Activated effector memory CD4-positive, alpha-beta T cell treated with anti-CD3 and anti-CD28 coated beads, Interleukin-2, amount 50 U/mL, for 16 hours (primary cell): ENCODE measurements at places on chromosomes 2 and 18.

DNA sequence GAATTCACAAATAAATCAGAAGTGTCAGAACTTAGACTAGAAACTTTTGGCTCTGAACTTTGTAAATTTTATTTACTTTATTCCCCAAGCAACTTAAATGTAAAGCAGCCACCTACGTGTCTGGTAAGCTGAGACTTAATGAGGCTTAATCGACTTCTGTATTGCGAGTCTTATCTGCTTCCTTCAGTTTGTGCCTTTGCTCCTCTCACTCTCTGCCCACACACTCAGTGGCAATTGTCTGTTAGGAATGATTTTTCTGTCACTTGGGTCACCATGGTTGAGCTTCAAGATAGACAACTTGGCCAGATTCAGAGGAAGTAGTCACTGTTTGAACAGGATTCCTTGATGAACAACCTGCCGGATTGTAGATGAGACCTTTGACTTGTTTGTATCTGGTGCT lies 691.4 kb upstream of the FSHR start:
- DNase-seq = no peak

DNA sequence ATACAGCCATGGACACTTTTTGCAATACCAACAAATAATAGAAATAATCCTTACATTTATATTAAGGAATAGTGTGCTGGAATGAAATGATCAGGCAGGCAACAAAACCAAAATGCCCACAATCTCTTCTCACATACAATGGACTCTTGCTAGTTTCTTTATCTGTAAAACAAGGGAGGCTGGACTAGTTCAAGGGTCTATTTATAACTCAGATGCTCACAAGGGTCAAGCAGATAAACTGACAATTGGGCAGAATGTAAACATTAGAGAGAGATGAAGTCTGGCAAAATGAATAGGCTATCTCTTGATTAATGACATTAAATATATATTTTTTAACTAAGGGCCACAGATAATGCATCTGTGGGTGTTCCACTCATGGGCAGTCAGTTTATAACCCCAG lies 11.4 kb downstream of the PPIL3 start:
- no peak for DNase-seq

DNA sequence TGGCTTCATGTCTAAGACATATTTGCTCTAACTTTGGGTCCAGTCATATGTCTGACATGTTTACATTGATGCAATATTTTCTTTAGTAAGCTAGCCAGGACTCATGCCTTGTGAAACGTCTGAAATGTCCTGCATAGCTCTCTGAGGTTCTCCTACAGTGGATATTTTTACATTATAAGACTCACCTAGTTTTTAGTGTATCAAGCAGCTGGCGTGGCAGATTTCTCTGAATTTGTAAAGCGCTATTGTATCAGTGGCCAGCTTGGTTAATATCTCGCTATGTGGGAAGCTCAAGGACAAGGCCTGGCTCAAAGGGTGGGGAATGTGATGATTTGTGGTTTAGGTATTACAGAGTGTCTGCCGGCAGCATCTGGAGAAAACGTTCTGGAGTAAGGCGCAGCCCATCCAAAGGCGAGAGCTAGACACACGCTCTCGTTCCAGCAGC lies 164.3 kb downstream of the LTBP1 start:
- no peak for DNase-seq

DNA sequence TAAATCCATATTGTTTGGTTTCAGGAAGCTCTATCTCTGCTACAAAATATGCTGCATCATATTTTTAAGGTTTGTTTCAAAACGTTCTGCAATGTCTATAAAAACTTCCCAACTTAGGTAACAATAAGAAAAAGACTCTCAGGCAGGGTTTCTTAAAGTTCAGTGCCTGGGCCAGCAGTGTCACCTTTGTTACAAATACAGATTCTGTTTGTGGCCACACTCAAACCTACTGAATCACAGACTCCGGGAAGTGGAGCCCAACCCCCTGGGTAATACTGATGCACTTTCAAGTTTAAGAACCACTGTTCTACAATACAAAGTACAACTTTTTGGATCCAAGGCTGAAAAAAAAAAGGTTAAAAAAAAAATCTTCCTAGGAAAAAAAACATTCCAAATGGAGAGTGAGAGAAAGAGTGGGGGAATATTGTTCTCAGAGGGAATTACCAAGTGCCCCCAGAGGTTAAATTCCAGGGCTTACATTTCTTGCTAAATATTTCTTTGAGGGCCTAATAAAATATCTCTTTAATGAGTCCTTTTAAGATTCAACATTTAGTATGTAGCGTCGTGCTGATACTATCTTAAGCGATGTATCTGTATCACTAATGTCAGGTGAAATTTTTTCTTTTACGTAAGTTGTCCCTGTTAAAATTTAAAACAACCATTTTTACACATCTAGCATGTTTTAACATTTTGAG lies 476.7 kb downstream of the TXNL1 start:
- DNase-seq = no peak

- no peak for DNase-seq
Measured at GRCh38 chr2:131425231-131425941, 50.5 kb upstream of the TUBA3D start.

DNA sequence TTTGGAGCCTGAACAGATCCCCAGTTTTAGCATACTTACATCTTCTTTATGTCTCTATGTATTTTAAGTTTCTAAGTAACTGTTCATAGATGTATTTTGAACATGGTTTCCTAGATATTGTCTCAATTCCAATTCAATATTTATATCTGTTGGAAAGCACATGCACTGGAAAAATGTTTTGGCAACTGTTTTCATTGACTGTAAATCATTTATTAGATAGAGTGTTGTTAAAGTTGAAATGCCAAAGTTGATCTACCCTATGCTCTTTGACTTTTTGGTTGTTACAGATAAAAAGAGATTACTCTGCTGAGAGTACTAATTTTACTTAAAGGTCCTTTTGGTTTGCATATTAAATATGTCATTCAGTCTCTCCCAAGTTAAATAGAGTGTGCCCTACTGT lies 345.0 kb upstream of the NRP2 start:
- DNase-seq = no peak

- no peak for DNase-seq
Measured at GRCh38 chr2:43885132-43885632, 46.4 kb downstream of the ABCG8 start.

GRCh38 chr2:61229936-61230335 lies 67.9 kb downstream of the C2orf74 start:
- DNase-seq = no peak

DNA sequence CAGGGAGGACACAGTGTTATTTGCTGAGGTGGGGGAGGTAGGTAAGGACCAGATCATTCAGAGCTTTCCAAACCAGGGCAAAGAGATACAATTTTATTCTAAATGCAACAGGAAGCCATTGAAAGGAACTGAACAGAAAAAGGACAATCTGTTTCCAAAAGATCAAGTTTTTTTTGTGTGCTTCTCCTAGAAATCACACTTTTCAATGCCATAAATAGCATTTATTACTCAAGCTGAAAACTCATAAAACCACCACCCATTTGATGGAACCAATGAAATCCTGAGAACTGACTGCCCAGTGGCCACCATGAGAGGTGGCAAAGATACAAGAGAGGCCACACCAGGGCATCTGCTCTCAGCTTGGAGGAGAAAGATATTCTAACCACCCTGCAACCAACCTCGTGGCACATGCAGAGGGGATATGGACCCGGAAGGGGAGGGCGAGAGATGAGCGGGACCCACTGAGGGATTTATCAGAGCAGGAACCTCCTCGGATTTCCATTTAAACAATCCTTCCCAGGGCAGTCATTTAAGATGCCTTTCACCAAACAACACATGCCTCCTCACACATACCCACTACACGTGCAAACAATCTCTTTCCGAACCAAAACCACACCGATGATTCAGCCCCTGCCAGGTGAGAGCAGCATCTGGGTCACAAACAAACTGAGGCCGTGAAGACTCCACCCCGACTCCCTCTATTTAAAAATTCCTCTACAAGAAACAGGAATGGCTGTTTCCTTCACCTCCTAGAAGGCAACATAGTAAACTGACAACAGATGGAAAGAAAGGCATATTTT lies 8.8 kb downstream of the CYB5A start:
- DNase-seq = no peak

DNA sequence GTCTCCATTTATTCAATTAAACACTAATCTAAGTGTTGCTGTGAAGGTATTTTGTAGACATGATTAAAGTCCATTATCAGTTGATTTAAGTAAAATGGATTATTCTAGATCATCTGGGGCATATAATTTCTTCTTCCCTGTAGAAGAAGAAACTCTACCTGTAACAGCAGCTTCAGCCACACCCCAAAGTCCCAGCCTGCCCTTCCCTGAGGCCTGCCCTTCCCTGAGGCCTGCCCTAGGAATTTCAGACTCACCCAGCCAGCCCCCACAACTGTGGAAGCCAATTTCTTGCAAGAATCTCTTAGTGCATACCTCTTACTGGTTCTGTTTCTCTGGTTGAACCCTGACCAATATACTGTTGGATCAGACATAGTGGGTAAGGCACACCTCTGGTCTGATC lies 13.4 kb upstream of the LAPTM4A start:
- DNase-seq = no peak

DNA sequence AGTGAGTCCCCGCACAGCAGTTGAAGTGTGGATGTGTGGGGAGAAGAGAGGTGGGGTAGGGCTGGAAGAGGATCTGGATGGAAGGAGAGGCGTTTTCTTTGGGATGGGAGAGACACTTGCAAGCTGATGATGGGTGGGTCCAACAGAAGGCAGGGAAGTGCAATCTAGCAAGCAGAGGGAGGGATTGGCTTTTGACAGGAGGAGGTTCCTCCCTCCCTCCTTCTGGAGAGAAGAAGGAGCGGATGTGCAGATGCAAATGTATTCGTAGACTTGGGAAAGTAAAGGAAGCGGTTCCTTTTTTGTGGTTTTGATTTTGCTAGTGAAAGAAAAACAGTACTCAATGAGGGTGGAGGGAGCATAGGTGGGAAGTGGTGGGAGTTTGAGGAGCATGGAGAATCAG lies 48.9 kb downstream of the LAMA3 start:
- DNase-seq = no peak

DNA sequence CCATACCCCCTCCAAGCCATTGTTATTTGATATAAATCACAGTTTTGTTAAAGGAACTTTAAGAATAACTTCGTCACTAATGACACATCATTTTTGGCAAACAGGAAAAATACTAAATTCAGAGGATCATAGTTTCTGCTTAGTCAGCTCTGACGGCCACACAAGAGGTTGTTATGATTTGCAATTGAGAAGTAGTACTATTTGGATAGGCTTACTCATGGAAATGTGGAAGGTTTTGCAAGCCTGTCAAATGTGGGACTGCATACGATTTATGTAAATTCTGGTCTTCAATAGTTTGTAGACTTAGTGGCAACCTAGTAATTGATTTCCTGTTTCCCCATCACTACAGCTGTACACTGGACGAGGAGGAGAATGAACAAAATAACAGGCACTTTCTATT lies 108.1 kb downstream of the ARHGEF33 start:
- no peak for DNase-seq

GRCh38 chr18:63823516-63824219 lies 48.5 kb downstream of the SERPINB7 start:
- DNase-seq = peak; percentile 72

- no peak for DNase-seq
Measured at GRCh38 chr2:173713904-173714555, 251.1 kb downstream of the SP3 start.

DNA sequence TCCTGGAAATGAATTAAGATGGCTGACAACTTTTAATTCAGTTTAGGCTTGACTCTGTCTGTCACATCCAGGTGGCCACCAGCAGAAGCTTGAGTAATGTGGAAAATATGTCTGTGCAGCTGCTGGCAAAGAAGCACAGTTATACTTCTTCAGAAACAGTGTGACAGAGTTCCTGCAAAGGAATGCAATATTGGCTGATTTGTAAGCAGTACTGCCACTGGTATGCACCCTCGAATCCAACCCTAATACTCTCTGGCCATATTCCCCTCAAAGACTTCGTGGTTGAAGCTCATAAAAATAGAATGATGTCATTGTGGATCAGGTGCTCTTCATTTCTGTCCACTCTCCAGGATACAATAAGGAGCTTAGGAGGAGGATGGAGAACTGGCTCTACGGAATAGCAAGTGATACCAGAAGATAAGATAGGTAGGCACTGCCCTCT lies 86.2 kb downstream of the METTL8 start:
- no peak for DNase-seq

DNA sequence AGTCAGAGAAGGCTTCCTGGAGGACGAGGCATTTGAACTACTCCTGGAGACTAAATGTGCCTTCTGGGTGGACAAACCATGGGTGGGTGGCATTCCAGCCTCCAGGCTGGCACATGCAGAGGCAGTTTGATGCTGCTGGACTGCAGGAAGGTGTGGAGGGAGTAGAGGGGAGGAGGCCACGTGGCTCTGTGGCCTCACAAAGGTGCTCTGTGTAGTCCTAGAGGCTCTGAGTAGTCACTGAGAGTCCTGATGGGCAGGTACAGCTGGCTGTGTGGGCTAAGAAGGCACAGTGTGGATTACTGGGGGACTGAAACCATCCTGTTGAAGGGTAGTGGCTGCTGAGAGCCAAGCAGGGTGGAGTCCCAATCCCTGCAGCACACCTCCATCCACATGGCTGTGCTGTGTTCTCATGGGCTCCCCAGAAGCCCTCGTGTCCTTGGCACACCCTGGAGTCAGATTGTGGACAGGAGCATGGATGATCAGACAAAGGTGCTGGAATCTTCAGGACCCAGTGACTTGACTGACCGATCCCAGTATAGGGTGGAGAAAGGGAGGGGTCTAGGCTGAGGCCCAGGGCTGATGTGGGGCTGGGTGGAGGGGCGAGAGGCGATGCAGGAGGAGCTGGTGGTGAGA lies 87.4 kb upstream of the HS6ST1 start:
- peak; percentile 43 for DNase-seq

- no peak for DNase-seq
Measured at GRCh38 chr18:27749194-27749593, 427.7 kb downstream of the CDH2 start.

DNA sequence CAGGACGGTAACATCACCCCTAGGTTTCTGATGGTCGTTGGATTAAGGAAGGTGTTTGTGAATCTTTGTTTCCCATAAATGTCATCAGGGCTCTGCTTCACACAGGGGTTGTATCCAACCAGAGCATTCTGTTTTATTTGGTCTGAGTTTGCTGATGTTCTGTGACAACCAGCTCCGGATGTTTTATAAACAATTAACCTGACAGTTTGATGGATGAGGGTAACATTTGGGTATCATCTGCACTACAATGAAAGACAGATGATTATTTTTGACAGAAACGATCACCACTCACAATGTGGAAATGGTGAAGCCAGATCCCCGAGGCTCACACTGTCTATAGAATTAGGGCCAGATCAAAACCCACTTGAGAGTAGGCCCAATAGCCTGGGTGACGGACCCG lies 107.1 kb downstream of the CDC42EP3 start:
- no peak for DNase-seq

DNA sequence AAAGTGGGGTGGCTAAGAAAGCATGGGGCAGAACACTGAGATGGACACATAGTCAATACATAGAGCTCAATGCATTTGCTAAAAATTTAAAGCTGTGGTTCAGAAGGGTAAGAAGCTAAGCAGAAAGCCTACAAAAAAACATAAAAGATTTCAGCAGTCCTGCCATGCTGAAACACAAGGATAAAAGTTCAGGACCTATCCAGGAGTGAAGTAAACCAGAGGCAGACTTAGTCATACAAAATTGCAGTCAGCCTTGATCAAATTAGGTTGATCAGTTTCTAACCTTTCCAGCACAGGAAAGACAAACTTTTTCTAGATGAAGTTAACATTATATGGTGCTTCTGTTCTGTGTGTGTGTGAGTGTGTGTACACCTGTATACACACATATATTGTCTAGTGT lies 120.8 kb upstream of the RBMS1 start:
- no peak for DNase-seq
